ENCODE measurements at places on chromosomes 6 and 20.

- peak; percentile 6 for DNase-seq
Measured at GRCh38 chr6:51928320-51928719, 159.1 kb downstream of the PKHD1 start.

DNA sequence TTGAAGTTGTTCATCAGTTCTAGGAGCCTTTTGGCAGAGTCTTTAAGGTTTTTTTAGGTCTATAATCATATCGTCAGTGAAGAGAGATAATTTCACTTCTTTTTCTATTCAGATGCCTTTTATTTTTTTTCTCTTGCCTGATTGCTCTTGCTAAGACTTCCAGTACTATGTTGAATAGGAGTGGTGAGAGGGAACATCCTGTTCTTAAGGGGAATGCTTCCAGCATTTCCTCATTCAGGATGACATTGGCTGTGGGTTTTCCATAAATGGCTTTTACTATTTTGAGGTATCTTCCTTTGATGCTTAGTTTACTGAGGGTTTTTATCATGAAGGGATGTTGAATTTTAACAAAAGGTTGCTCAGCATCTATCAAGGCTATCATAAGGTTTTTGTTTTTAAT lies 109.5 kb downstream of the CLVS2 start:
- no peak for DNase-seq

- DNase-seq: no peak
Measured at GRCh38 chr20:46563860-46564221, 13.4 kb upstream of the OCSTAMP start.

DNA sequence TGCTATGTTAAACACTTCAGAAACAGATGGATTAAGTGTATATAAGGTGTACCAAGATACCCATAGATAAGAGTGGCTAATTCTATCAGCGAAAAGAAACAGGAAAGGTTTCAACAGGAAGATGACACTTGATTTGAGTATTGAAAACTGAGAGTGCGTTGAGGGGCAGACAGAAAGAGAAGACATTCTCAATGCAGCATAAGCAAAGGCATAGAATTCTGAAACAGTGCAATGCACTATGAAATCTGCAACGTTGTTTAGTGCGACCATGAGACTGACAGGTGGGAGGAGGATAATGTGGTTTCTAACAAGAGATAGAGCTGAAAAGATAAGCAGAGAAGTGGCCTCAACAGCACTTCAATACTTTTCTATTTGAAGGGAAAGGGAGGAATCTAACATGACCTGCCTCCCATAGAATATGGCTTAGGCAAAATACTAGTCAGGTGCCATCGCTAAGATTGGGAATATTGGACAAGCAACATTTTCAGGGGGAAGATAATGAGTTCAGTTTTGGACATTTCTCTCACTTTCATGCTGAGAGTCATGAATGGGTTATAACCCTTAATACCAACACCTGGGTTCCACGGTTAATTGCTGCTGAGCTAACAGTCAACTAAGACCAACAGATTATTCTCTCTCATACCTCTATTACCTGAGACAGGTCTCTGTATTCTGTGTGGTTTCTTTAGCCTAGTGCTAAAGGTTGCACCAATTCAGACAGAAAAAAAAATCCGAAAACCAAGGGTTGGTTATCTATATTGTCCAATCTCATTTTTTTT lies 312.9 kb upstream of the ARID1B start:
- DNase-seq: no peak

DNA sequence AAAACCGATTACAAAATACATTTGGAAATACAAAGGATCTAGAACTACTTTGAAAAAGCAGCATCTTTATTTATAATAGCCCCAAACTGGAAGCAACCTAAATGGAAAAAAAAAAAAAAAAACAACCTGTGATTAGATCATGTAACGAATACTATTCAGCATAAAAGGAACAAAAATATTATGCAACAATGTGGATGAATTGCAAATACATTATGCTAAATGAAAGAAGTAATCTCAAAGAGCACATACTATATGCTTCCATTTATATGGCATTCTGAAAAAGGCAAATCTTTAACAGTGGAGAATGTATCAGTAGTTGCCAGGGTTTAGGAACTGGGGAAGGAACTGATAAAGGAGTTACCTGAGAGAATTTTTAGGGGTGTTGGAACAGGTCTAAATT lies 28.9 kb downstream of the IRAK1BP1 start:
- no peak for DNase-seq

DNA sequence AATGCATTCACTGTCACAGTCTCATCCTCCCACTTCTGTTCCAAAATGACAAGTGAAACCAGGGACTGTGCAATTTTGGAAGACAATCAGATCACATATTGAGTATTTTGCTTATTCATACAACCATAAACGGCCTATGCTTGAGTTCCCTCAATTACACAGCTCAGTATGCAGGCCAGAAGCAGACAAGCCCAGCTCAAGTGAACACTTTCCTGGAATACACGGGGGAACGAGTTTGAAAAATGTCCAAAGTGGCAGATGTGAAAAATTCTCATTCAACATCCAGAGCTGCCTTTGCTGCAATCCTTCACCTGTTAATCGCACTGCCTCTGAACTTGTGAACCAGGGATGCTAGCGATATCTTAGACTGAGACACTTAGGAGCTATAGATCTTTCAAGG lies 190.2 kb downstream of the COL9A1 start:
- DNase-seq: no peak

DNA sequence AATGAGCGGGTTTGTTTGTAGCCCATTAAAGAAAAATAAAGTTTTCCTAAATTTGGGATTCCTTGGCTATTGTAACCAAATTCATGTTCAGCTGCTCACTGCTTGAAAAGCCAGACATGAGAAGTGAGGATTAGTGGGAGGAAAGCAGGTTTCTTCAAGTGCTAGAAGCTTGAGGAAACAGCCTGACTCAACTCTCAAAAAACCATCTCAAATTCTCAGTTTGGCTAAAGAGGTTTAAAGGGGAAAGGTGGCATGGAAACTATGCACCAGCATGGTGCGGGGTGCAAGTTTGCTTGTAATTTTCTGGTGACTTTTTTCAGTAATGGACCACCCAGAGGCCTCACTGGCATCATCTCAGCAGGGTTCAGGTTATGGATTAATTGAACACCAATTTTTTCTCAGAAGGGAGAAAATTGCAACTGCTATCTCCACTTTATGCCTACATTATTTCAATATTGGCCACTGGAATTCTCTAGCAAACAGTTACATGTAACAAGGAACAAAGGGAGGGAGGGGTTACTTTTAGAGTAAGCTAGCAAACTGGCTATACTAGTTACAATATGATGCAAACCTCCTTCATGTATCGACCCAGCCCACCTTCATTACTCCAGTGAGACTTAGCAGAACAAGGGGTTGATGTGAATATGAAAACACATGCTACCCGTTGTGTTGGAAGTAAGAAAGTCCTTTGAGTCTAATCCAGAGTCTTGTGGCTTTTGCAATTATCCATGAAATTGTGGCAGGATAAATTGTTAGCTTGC lies 85.0 kb upstream of the IFNGR1 start:
- DNase-seq: no peak

DNA sequence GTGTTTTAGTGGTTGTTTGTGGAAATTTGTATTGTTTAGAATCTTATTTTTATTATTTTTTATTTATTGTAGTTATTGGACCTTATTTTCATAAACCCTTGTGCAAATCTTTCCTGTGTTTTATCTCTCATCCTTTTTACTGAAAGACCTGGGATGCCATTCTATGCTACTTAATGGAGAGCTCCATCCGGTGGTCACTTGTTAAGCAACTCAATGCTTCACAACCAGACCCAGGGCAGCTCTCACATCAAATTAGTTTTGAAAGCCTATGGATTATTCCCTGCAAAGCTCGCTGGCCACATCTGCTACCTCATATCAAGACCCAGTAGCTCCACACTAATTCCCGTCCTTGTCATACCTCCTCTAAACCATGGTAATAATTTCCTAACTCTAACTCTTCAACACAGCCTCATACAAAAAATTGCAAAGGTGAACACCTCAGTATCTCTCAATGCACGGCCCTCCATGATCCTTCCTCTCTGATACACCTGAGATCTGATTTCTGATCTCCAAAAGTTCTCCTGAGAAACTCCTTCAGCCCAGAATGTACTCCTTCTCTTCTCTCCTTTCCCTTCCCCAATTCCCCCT lies 296.6 kb upstream of the MANEA start:
- no peak for DNase-seq

DNA sequence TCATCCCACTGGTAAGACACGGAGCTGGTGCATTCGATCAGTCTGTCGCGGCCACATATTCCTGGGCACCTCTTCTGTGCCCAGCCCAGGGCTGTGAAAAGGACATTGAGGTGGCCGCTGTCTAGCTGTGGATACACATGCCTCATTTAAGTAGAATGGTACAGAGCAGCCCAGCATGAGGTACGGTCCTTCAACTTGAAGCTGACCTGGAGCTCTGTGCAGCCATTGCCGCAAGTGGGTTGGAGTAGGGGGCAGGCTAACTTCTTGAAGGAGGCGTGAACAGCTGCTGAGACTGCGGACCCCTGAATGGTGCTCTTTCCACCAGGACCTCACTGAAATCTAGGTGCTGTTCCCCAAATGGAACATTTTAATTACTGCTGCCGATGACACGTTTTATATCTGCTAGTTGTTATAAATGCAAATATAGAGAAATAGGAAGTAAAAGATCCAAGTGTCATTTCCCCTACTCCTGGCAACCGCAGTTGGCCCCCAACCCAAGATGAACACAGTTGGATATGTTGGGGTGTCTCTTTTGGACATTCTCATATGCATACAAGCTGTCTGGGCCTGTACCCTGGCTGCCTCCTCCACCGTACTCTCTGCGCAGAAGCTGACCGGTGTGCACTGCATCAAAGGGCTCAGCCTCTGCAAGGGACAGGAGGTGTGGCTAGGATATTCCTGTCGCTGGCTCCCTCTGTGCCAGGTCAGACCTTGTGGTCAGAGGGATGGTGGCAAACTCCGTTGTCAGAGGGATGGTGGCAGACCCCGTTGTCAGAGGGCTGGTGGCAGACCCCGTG lies 86.1 kb downstream of the CDC5L start:
- no peak for DNase-seq

GRCh38 chr20:46840054-46840729 lies 54.5 kb upstream of the EYA2 start:
- no peak for DNase-seq

GRCh38 chr6:10529231-10529801 lies 8.2 kb downstream of the GCNT2 start:
- no peak for DNase-seq

- no peak for DNase-seq
Measured at GRCh38 chr6:168026925-168027324, 29.5 kb downstream of the KIF25 start.

DNA sequence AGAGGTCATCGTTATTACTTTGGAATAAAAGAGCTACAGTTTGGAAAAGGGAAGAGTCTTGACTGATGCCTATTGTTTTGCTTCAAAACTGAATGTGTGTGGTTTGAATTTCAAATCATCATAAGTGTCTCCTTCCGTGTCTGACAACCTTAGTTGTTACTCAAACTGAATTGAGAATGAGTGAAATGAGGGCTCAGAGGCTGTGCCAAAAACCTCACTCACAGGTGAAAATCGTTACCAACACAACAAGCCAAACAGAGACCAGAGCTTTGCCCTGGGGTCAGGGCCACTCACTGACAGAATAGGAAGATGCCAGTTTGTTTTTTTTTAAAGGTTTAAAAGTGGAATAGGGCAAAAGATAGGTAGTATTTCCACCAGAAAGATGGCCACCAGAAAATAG lies 15.2 kb upstream of the SIRT5 start:
- no peak for DNase-seq

DNA sequence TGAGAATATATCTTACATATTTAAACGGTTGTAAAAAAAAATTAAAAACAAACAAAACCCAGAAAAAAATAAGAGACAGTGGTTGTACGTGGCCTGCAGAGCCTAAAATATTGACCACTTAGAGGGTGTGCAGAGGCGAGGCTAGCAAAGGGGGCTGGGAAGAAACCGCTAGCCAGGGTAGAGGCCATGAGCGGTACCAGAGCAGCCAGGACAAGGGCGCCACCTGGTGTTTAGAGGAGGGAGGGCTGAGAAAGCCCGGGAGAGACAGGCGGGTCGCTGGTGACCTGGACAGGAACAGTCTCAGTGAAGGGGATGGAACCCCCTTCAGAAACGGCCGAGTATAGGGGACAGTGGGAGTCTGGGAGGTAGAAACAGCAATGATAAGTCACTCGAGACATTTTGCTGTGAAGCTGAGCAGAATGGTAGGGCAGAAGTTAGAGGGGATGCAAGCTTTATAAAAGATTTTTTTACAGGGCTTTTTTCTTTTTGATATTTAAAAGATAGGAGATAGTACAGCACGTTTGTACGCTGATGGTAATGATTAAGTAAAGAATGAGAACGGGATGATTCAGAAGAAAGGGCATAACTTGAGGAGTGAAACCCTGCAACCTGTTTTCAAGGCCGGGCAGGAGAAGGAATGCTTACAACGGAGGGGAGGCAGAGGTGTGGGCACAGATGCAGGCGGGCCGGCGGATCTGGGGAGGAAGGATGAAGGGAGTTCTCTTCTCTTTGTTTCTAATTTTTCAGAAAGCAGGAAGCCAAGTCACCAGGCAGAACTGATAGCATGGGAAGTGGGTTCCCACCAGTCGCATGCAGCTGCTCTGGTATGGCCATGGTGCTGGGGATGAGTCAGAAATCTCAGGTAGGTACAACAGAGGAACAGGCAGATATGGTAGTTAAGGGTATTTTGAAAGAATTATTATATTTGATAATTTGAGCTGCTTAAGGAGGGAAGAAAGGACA lies 76.2 kb downstream of the FAM229B start:
- peak; percentile 35 for DNase-seq

DNA sequence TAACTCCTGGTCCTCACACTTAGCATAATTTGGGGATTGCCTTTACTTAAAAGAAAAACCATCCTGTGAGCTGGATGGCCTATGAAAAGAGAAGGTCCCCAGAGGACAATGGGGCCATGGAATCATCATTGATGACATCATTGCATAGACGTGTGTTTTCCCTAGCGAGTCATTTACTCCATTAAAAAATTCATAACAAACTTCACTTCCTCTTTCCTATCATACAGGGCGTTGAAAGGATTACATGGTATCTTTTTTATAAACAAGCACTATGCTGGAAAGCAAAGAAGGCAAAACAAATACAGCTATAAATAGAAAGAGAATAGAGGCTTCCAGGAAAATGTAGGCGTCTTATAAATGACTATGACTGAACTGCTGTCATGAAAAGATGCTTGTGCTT lies 11.3 kb upstream of the COL12A1 start:
- peak; percentile 22 for DNase-seq
